Inflammatory macrophage treated with lipopolysaccharide for 1 hour (primary cell): ENCODE measurements at places on chromosomes 2 and 18.

- no peak for DNase-seq
Measured at GRCh38 chr2:85525029-85525428, 13.9 kb upstream of the MAT2A start.

- DNase-seq, result peak; percentile 21
Measured at GRCh38 chr2:64455545-64455944, 1.6 kb downstream of the LGALSL start.

DNA sequence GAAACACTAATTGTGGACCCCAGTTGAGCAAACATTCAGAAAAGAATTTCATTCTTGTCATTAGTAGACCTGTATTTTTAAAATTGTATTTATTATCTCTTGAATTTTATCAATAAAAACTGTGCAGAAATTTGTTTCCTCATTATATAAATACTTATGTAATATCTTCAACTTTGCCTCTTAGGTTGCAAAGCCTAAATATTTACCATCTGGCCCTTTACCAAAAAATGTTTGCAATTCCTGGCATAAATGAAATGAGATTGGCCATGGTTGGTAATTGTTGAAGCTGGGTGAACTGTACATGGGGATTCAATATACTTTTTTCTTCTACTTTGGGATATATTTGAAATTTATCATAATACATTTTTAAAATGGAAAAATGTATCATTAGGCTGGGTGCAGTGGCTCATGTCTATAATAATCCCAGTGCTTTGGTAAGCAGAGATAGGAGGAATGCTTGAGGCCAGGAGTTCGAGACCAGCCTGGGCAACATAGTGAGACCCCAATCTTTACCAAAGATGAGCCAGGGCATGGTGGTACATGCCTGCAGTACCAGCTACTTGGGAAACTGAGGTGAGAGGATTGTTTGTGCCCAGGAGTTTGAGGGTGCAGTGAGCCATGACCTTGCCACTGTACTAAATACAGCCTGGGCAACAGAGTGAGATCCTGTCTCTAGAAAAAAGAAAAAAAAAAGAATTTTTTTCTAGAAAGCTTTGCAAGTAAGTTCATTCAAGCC is 89.0 kb downstream of the SLC66A3 start:
- no peak for DNase-seq

GRCh38 chr18:72391427-72391826 is 152.7 kb downstream of the CBLN2 start:
- DNase-seq, result no peak

DNA sequence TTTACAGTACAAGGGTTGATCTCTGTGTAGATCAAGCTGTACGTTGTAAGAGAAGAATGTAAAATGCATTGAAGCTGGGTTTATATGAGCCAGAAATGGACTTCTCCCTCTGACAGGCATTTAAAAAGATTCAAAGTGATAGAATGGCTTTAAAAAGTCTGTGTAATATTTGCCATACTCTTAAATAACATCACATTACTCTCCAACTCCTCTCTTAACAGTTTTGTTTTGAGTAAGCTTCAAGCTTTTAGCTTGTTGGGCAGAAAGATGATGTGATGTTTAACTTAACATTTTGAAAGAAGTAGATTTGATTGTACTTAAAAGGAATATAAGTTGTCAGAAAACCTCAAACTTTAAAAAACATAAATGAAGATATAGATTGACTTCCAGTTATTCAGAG is 72.2 kb downstream of the COX7A2L start:
- DNase-seq, result no peak

GRCh38 chr2:151395509-151396374 is 14.0 kb upstream of the RIF1 start:
- DNase-seq, result no peak

- no peak for DNase-seq
Measured at GRCh38 chr2:19895535-19895934, 6.2 kb downstream of the TTC32 start.

- peak; percentile 31 for DNase-seq
Measured at GRCh38 chr18:79506191-79507075, 110.7 kb downstream of the NFATC1 start.

DNA sequence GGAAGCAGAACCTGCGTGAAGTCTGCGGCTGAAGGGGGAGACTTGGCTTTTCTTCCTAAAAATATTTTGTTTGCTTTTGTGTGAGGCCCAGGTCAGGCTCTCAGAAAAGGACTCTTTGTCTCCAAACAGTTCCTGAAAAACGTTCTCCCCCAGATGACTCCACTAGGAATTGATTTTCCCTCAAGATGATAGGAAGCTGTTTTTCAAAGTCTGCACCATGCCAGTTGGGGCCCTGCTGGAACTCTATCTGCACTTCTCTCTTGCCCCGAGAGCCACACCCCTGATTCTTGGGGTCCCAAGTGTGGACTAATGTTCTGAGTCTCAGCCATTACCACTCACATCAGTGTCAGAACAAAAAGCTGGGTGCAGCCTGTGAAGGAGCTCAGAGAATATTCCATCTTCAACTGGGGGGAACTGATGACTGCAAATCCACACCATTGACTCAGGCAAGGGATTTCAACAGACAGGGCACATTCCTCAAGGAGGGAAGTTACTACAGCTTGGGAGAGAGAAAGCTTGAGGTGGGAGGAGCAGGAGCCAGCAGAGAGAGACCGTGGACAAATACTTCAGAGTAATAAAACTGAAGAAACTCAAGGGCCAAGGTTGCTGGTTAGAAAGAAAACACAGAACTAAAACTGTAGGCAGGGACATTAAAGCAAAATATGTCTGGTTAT is 768.3 kb downstream of the RNF144A start:
- DNase-seq, result no peak

GRCh38 chr2:152227969-152228592 is 52.5 kb upstream of the STAM2 start:
- no peak for DNase-seq

- DNase-seq, result peak; percentile 83
Measured at GRCh38 chr2:191650896-191651773, 26.8 kb upstream of the NABP1 start.

GRCh38 chr2:133148187-133148586 is 420.1 kb downstream of the NCKAP5 start:
- no peak for DNase-seq

DNA sequence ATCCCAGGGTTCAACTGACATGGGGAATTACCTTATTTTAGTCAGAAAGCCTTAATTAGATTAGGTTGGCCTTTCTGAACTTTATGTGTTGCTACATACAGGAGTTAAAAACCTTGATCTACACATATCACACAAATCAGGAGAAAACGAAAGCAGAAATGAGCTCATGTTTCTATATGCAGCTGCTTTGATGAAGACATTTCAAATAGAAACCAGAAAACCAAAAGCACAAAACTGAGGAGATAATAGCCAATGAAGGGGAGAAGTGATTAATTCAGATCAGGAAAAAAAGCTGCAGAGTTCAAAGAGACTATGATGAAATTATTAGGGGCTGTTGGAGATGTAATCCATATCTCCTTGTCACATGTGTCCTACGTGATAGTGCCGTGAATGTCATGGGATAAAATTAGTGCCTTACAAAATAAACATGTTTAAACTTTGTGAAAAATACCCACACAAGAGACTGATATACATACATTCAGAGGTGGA is 255.0 kb downstream of the CAMKMT start:
- peak; percentile 46 for DNase-seq

DNA sequence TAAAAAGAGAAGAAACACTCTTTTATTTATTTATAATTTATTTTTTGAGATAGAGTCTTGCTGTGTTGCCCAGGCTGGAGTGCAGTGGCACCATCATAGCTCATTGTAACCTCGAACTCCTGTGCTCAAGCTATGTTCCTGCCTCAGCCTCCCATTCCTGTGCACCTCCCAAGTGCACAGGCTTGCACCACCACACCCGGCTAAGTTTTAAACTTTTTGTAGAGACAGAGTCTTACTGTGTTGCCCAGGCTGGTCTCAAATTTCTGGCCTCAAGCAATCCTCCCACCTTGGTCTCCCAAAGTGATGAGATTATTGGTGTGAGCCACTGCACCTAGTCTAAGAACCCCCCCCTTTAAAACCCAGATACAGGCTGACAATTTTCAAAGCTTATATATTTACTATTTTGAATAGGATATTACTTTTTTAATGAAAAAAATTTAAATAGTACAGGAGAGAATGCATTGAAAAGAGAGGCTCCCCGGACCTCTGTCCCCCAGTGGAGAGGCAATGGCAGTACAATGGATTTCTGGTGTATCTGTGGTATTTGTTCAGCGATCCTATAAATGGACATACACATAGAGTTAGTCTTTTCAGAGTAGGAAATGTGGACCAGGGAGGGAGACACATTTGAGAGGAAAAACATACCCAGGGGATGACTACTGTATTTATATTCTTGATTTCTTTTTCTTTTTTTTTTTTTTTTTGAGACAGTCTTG is 48.1 kb upstream of the CNOT11 start:
- no peak for DNase-seq

GRCh38 chr2:10892796-10893350 is 18.9 kb upstream of the KCNF1 start:
- no peak for DNase-seq

GRCh38 chr2:215881582-215881981 is 131.8 kb downstream of the MREG start:
- no peak for DNase-seq

- DNase-seq, result no peak
Measured at GRCh38 chr2:178513876-178514275, 33.6 kb downstream of the PLEKHA3 start.

GRCh38 chr18:79577451-79578395 is 101.9 kb upstream of the CTDP1 start:
- peak; percentile 46 for DNase-seq

DNA sequence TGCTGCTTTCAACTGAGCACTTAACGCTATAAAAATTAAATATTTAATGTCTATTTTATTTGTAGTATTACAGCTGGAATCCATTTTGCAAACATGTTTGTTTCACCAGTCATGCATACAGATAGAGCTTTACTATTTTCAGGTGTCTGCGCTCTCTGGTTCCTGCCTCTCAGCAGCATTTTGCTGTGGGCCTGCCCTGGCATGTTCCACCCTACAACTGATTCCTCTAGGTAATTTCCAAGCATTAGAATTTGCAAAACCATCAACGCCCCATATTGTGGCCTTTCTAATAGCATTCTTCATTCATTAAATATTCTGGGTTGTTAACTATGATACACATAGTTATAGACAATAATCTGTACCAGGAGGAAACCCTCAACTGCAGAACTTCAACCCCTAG is 266.4 kb upstream of the DLGAP1 start:
- no peak for DNase-seq

DNA sequence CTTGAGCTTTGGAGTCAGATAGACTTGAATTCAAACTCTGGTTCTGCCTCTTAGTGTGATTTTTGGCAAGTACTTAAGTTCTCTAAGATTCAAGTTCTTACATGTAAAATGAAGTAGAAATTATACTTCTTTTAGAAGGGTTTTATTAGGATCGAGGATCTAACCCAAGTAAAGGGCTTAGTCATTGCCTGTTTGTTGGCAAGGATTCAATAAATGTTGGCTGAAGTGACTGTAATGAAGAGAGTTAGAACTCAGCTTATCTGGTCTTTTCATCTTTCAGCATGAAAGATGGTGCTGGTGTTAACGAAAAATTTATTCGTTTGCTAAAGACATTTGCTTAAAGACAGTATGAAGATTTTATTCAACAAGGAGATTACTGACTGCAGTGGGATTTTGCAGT is 315.9 kb upstream of the THUMPD2 start:
- no peak for DNase-seq

DNA sequence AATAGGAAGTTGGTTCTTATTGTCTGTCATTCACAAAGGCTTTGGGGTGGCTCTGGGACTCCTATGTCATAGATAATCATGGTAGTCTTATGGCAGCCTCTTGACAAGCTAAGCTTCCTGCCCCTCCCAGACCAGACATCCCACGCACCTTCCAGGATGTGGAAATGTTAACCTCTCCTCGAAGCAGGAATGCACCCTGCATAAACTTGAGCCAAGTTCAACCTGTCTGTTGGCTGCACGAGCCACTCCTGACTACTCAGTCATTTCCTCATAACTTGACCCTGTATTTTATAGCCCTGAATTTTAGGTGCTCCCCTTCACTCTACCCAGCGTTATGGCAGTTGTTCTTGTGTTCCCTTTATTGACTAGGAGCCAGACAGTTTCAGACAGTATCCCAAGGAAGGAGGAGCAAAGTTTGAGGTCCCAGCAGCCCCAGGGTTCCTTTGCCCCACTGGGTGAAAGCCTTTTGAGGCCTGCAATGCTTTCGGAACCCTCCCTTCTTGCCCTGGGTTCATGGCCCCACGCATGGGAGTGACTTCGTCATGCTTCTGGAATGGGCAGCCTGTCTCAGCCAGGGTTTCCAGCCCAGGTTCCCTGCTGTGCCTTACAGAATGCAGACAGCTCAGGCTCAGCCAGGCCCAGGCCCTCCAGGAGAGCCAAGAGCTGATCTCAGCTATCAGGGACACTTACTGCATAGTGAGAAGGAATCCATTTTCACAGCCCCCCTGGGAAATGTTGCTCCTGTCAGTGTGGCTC is 15.6 kb upstream of the INO80C start:
- no peak for DNase-seq

- no peak for DNase-seq
Measured at GRCh38 chr18:68494802-68495581, 219.9 kb downstream of the TMX3 start.

GRCh38 chr2:235976956-235977355 is 191.2 kb downstream of the GBX2 start:
- no peak for DNase-seq

DNA sequence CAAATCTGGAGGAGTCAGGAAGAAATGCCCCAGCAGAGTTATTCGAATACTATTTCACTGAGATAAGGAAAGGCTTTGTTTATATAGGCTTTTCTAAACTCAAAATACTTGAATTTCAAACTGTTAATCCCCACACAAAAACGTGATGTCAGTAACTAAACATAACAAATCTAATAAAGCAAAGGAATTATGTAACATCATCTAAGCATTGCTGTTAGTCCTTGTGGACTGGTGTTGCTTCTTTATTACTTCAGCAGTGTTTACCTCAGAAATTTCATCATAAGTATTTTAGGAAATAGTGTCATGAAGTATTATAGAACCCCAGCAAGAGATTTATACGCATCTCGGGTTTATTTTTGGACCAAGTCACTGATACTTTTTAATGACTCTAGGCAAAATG is 19.7 kb upstream of the SANBR start:
- DNase-seq, result peak; percentile 72

DNA sequence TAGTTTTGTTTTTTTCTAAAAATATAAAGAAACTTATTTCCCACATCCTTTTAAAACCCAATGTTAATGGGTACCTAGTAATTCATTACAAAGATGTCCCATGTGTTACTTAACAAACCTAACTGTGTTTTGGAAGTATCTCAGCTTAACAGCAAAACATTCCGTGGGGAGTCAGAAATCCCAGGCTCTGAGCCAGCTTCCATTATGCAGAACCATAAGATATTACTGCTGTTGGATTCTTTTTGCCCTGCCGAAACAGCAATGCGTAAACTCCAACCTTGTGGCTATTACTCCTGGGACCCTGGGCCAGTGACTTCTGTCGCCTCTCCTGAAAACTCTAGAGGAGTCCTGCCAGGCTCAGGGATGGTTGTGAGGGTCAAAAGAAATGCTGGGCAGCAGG is 174.1 kb downstream of the UXS1 start:
- DNase-seq, result no peak
